ENCODE measurements at places on chromosomes 7 and 10.

GRCh38 chr7:151901828-151902227 lies 24.9 kb upstream of the PRKAG2 start:
- DNase-seq, result no peak

DNA sequence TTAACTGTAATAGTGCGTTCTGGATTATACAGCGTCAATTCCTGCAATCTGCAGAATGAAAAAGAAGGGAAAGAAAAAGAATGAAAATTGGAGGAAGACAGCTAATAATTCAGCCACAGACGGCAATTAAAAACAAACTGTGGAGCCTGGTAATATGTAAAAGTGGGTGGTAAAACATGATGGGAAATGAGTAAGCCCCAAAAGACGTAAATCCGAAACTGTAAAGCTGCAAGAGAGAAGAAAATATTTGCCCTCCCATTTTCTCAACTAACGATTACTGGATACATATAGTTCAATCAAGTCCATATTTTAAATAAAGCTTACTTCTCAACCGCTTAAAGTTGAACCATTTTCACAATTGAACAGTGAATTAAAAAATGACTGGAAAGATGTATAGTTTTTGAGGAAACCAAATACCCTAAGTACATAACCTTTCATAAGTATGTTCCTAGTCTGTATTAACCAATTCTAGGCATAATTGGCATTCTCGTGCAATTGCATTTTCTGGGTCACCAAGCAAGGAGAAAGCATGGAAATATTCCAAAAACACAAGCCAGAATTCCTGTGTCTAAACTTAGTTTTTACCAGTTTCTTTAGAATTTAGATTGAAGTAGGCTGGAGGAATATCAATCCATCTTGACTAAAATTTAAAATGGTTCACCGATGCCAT lies 44.8 kb downstream of the MALSU1 start:
- no peak for DNase-seq

DNA sequence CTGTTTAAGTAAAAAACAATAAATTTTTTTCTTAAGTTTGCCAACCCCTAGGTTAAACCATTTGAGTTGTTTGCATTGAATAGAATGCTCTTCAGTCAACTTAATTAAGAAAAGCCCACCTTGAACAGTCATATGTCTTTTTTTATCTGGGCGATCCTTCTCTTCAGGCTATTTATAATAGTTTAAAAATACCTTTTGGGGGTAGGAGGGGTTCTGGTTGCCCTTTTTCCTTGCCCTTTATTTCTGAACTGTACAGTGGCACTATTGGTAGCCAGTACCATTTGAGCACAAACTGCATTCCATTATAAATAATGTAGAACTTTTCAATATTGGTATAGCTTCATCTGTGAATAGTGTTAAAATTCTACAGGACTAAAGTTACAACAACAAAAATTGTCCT lies 13.1 kb downstream of the CALU start:
- DNase-seq, result no peak

GRCh38 chr7:148761499-148762278 lies 63.0 kb downstream of the CUL1 start:
- peak; percentile 17 for DNase-seq

- DNase-seq, result no peak
Observed at GRCh38 chr7:38309555-38309954, 36.1 kb upstream of the TARP start.

- no peak for DNase-seq
Observed at GRCh38 chr10:43781480-43782361, 133.0 kb upstream of the ZNF32 start.

DNA sequence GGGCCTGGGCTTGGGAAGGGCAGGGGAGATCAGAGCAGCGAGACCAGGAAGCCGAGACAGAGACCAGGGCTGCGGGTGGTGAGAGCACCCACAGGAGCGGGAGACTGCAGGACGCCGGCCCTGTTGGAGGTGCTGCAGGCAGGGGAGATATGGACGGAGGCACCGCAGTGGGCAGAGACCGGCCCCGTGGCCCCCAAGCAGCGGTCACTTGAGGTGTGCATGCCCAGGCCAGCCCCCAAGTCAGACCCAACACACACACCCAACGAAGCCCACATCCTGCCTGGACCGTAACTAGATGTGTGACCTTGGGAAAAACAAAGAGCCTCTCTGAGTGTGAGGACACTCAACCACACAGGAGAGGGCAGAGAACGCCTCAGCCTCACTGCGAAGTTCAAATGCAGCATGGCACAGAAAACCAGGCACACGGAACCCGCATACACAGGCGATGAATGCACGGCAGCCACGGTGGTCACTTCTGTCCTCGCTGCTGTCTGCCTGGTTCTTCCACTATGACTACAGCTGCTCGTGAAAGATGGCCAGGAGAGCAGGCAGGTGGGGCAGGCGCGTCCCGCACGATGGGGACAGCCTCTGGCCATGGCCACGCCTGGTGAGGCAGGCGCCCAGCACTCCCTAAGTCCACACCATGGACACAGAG lies 214.7 kb downstream of the MAD1L1 start:
- DNase-seq, result no peak

DNA sequence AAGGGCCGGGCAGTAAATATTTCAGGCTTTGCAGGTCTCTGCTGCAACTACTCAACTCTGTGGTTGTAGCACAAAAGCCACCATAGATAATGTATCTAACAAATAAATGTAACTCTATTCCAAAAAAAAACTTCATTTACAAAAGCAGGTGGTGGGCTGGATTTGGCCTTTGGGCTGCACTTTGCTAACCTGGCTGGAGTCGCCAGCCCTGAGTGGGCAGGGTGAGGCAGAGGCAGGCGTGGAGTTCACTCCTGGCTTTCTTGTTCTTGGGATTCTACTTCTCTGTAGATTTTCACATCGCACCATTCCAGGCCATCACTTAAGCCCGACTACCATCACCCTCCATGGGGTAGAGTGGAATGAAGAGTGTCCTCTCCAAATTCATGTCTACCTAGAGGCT lies 367.6 kb upstream of the MGMT start:
- DNase-seq, result no peak

DNA sequence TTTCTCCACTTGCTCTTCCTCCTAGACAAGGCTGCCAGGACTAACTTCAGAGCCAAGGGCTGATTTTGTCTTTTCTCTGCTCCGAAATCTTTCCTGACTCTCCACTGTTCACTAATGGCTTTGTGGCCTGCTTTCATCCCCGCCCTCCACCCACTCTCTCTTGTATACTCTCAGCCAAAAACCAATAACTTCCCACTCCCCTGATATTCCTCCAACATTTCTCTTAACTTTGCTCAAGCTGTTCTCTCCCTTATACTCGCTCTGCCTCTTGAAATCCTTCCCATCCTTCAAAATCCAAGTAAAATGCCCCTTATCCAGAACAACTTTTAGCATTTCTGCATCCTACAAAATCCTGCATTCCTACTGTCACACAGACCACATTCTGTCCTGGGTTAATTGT lies 214.8 kb downstream of the PHTF2 start:
- peak; percentile 53 for DNase-seq

- no peak for DNase-seq
Observed at GRCh38 chr10:101565936-101566332, 22.1 kb downstream of the POLL start.

DNA sequence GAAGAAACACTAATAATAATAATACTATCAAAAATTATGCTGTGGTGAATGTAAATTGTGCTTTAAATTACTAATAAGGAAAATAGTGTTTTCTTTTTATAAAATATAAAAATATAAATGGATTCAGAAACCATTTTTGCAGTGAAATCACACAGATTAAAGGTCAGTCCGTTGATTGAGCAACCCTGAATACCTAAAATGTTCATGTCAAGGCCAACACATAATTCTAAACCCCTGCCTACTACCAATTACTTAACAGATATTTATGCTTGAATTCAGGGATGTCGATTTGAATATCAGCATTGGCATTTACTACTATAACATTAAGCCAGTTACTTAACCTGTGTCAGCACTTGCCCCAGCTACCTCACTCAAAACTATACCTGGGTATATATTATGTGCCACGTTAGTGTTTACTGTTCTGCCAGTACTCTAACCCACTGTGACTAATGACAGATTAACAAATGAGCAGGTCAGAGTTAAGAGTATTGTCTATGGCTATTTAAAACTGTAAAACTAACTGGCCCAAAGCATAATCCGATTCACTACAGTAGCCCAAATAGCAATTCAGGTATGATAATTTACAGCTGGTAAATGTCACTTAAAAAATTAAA lies 165.0 kb downstream of the KMT2E start:
- no peak for DNase-seq

DNA sequence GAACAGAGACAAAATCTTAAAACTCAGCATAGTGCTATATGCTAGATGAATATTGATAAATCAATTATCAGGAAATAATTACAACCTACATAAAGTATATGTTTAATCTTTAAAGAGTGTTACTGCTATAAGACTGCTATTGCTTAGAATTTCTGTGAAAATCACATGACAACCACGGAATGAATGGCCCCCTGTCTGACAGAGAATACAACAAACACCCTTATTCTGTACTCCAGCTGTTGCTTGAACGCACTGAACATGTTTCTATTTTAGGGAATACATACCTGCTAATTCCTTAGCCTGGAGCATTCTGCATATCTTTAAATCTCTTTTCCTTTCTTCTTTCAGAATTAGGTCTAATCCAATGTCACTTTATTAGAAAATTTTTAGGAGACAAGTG lies 452.4 kb upstream of the PHF14 start:
- no peak for DNase-seq

GRCh38 chr10:19373988-19374387 lies 325.4 kb downstream of the MALRD1 start:
- DNase-seq, result no peak

GRCh38 chr7:351256-351655 lies 61.3 kb downstream of the FOXL3 start:
- DNase-seq, result peak; percentile 30

DNA sequence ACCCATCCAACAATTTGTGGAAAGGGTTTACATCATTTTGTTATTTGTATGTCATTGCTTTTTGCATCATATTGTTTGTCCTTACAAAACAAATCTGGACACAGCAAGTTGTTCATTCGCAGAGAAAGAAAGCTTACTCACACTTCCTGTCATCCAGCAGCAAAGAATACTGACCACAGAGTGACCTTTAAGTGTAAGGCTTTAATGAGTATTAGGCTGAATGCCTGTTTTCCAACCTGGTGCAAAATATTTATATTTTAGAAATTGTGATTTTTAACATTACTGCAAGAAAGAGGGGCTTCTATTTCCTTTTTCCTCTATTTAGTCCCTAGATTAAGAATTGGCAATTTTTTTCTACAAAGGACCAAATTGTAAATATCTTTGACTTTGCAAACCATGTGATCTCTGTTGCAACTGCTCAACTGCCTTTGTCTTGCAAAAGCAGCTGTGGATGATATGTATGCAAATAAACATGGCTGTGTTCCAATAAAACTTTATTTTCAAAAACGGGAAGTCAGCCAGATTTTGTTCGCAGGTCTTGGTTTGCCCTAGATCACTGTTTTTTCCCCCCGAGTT lies 27.8 kb upstream of the ITGB1 start:
- peak; percentile 55 for DNase-seq

- no peak for DNase-seq
Observed at GRCh38 chr10:130003787-130004613, 39.9 kb upstream of the EBF3 start.

- DNase-seq, result no peak
Observed at GRCh38 chr7:70410134-70410750, 721.7 kb upstream of the GALNT17 start.

DNA sequence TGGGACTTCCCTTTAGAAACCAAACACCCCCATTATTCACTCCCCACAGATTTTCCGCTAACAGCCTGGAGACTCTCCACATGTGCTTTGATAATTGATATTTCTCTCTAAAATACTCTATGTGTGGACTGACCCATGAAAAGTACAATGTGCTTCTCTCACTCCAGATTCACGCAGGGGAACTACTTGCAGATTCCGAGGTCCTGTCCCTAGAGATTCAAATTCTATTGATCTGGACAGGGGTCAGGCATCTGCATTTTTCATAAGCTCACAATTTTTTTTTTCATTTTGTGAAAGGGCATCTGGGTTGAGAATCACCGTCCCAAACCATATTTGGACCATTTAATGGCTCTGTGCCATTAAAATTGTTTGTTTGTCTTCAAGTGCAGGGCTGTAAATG lies 98.7 kb downstream of the CALCR start:
- DNase-seq, result no peak

DNA sequence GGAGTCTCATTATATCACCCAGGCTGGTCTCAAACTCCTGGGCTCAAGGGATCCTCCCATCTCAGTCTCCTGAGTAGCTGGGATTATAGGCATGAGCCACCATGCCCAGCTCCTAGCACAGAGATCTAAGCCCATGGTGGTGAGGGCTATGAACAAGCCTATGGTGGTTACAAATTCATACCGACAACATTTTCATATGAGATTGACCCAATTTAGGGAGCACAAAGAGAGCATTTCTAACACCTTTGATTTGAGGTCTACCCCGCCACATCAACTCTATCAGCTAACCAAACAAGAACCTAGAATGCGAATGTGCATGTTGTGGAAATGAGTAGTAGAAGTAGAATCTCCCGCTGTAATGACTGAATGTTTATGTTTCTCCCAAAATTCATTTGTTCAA lies 14.2 kb upstream of the PRF1 start:
- no peak for DNase-seq

GRCh38 chr10:33353334-33353733 lies 18.9 kb upstream of the NRP1 start:
- no peak for DNase-seq

GRCh38 chr10:78960316-78960800 lies 108.4 kb upstream of the ZMIZ1 start:
- peak; percentile 88 for DNase-seq

DNA sequence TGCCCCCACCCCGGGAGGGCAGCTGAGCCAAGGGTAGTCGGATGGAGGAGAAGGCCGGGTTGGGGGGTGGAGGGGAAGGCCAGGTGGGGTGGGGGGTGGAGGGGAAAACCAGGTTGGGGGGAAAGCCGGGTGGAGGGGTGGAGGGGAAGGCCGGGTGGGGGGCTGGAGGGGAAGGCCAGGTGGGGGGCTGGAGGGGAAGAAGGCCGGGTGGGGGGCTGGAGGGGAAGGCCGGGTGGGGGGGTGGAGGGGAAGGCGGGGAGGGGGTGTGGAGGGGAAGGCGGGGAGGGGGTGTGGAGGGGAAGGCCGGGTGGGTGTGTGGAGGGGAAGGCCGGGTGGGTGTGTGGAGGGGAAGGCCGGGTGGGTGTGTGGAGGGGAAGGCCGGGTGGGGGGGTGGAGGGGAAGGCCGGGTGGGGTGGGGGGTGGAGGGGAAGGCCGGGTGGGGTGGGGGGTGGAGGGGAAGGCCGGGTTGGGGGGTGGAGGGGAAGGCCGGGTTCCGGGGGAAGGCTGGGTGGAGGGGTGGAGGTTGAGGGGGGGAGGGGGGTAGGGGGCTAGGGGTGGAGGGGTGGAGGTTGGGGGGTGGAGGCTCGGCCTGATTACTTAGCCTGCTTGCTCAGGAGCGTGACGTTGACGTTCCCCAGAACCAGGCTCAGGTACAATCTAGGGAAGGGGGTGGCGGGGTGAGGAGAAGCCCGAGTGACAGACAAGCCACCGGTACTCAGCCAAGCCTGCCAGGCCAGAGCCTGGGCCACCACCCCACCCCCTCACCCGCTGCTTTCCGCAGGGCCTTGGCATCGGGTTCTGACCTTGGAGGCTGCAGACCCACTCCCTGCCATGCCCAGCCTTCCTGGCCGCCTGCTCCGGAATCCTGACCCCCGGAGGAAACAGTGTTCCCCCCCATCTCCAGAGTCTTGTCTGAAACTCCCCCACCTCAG lies 5.6 kb downstream of the TMEM120A start:
- DNase-seq, result peak; percentile 15

Measured in muscle of leg (tissue), 16 donors.